Stromal cell of bone marrow (primary cell): ENCODE measurements at places on chromosomes 5 and 9.

- DNase-seq = no peak
Measured at GRCh38 chr5:174688441-174689354, 35.7 kb upstream of the MSX2 start.

GRCh38 chr5:76813982-76814562 is 4.8 kb upstream of the F2RL1 start:
- DNase-seq = peak; percentile 59

GRCh38 chr5:9302218-9302617 is 243.7 kb downstream of the SEMA5A start:
- no peak for DNase-seq

GRCh38 chr5:5285906-5286305 is 136.6 kb upstream of the ICE1 start:
- DNase-seq = no peak

- DNase-seq = no peak
Measured at GRCh38 chr5:73960426-73960825, 334.4 kb downstream of the ARHGEF28 start.

- DNase-seq = no peak
Measured at GRCh38 chr5:22306011-22306410, 547.1 kb downstream of the CDH12 start.

GRCh38 chr9:68595868-68596267 is 55.2 kb upstream of the TMEM252 start:
- no peak for DNase-seq

GRCh38 chr5:76529464-76530344 is 93.5 kb downstream of the F2RL2 start:
- DNase-seq = no peak

DNA sequence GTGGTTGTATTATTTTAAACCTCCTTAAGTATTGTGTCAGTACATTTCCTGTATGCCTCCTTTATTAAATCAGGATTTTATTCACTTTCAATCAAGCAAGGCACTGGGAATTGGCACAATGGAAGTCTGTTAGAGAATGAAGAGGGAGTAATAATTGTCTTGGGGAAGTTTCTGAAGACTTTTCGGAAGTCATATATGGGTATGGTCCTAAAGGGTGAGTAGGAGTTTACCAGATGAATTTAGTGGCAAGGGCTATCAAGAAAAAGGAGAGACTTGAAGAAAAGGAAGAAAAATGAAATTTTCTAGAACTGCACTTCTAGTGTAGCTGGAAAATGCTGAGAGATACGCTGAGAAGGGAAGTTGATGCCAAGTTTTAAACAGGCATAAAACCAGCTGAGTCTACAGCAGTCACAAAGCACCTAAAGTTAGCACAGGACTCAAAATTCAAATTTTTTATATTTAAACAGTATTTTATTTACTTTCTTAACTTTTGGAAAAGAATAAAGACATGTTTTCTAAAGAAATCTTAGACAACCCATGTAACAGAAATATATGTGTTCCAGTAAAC is 184.9 kb downstream of the SMC2 start:
- no peak for DNase-seq

DNA sequence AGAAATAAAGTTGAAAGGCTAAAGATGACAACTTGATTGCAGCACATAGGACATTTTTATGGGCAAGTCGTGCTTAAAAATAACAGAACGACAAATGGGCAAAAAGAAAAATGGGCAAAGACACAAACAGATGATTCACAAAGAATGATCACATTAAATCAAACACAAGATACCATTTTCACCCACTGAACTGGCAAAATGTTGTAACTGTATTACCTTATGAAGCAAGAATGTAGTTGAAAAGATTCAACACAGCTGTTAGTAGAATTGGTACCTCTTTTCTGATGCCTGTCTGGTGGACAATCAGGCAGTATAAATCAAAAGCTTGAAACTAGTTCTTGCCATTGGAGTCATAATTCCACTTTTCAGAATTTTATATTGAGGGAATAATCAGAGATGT is 81.0 kb upstream of the PALM2AKAP2 start:
- DNase-seq = no peak

- DNase-seq = no peak
Measured at GRCh38 chr9:133525677-133526076, 918 bp upstream of the MYMK start.

DNA sequence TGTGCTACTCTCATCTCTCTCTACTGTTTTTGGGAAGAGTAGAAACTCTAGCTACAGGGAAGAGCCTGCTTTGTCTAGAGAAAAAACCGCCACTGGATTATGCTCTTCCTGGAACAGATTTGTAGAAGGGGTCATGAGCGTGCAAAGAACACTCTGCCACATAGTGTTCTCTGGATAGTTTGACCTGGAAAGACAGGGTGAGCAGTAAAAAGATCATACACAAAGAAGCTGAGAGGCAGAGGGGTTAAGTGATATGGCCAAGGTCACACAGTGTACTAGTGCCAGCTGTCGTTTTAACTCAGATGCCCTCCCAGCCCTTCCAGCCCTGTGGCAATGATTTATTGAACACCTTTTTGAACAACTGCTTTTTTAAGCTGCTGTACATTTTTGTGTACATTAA is 182.2 kb downstream of the NNT start:
- no peak for DNase-seq

- peak; percentile 15 for DNase-seq
Measured at GRCh38 chr5:140011297-140011802, 31.7 kb downstream of the NRG2 start.

- DNase-seq = no peak
Measured at GRCh38 chr5:131550606-131551005, 84.4 kb downstream of the RAPGEF6 start.

- no peak for DNase-seq
Measured at GRCh38 chr5:82221020-82221419, 57.1 kb downstream of the RPS23 start.

DNA sequence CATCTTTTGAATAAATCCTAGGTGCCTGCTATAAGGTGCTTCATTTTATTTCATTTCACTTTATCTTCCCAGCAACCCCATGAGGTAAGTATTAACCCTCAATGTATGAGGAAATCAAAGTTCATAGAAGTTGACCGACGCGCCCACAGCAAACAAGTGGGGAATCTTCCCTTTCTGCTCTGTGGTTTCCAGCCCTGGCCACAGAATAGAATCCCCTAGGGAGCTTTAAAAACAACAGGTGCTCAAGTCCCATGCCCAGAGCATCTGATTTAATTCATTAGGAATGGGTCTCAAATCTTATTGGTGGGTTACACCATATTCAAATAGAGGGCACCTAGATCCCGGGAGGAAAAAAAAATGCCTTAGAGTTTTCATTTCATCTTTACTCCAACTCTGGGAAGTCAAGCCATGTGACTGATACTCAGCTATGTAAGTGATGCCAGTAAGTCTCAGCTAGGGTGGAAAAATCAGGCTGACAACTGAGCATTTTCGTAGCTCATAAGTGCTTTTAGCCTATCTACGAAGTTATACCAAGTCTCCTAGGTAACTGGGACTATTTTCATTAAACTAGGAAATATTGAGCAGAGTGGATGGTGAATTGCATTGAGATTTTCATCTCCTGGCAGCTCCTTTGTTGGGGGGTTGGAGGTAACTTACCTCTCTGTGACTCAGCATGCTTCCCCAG is 353.4 kb upstream of the SLC30A5 start:
- no peak for DNase-seq

- DNase-seq = peak; percentile 61
Measured at GRCh38 chr5:122192497-122193496, 63.5 kb downstream of the ZNF474 start.

DNA sequence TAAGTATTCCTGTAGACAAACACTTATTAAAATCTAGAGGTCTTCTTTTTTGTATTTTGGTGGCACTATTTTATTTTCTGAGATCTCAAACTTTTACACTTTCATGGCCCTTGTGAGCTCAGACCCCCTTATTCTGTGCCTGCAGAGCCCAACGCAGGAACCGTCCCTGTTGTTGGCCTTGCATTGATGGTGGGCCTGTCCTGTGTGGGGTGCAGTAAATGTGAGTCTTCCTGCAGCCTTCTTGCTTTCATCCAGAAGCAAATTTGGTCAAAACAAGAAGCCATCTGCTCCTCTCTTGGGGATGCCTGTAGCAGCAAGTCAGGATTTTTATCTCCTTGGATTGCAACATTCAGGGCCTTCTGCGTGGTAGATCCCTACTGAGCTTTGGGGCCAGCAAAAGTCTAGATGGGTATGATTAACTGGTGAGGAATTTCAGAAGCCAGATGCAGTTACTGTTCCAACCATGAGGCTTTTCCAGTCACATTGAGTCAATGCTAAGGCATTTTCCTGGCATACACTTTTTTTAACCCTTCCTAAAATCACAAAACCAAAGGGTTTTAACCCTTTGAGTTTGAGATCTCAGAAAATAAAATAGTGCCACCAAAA is 31.7 kb downstream of the BASP1 start:
- DNase-seq = peak; percentile 94

DNA sequence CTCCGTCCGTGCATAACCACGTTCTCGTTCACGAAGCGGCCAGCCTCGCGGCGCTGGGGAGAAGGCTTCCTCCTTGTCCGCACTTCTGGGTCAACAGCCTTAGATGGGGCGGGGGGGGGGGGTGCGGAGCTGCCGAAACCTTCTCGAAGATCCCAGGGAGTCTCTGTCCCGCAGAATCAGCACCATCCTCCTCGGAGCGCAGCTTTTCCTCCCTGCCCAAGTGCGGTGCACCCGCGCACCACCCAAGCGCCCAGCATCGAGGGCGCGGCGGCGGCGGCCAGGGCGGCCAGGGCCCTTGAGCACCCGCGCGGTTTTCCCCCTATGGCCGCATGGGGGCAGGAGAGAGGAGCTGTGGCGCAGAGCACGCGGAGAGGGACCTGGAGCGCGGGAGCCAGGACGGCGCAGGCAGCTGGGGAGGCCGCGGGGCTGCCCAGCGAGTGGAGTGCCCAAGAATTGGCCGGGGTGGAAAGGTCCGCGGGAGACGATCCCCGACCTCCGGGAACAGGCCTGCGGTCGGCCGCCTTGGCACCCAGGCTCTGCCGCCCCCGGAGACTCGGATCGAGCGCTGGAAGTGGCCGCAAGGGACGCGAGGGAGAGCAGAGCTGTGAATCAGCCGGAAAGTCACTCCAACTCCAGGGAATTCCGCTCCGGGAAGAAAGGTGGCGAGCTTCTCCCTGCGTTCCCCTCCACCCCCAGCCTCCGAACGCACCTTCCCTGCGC is 43.1 kb downstream of the TMEM174 start:
- peak; percentile 55 for DNase-seq

DNA sequence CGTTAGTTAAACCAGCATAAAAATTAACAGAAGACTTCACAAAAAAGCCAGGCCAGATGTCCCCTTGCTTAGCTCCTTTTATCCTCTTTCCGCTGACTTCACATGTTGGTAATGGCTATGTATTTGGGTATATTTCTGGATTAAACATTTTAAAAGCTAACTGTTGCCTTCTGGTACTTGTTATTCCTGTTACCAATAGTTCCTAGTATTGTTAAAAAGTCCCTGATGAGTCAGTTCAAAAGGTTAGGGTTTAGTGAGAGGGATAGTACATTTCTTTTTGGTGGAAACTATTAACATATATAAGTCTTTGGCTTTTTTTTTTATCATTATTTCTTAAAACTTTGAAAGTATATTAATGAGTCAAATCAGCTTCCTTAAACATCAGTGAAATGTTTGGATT is 103.2 kb upstream of the ELL2 start:
- DNase-seq = no peak

GRCh38 chr5:133935667-133935940 is 32.8 kb downstream of the C5orf15 start:
- no peak for DNase-seq

GRCh38 chr9:91098203-91098850 is 263.4 kb downstream of the AUH start:
- no peak for DNase-seq

DNA sequence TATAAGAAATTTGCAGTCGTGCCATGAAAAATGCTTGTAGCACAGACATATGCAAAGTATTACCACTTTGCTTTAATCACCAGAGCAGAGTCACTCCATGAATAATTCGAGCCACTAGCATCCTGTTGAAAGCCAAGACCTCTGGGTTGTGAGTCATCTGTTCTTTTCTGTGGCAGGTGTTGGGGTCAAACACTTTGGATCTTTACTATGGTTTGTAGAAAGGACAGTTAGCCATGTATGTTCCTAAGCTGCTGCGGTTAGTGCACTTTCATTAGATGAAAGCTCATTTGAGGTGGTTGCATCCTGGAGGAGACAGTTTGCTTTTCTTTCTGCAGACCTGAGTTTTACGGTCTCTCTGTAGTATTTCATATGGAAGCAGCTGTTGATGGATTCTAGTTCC is 223.7 kb downstream of the DMRT2 start:
- DNase-seq = no peak

GRCh38 chr5:115962565-115963402 is 509 bp downstream of the LVRN start:
- DNase-seq = no peak

DNA sequence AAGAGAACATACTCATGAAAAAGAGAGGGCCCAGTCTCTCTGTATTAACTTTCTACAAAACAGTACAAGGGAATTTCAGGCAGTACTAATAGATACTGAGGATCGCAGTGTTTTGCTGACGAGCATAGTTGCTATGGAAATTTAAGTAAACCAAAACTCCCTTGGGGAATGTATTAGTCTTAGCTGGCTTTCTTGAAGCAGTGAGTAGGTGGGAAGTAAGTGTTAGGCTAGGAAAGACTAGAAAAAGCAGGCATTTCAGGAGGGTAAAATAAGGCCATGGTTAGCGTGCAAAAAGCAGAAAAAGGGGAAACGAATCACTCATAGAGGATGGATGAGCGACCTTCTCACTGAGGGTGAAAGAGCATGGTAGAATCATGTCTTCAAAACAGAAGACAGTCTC is 84.3 kb upstream of the ACTBL2 start:
- peak; percentile 92 for DNase-seq

DNA sequence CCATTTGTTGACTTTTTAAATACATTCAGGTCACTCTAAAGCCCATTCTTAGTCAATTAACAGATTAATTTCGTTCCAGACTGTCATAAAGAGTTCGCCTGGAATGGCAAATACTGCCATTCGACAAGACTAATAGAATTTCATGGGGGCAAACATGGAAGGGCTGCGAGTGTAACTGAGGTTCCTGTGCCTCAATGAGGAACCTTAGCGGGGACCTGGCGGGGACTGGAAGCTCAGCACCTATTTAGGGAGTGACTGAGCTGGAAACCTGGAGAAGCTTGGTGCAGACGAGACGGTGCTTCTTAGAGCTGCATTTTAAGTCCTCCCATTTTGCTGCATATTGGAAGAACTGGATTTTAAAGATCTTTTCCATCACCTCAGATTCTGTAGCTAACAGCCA is 3.4 kb downstream of the VCAN start:
- DNase-seq = no peak

- no peak for DNase-seq
Measured at GRCh38 chr9:20041697-20042081, 252.9 kb upstream of the SLC24A2 start.

DNA sequence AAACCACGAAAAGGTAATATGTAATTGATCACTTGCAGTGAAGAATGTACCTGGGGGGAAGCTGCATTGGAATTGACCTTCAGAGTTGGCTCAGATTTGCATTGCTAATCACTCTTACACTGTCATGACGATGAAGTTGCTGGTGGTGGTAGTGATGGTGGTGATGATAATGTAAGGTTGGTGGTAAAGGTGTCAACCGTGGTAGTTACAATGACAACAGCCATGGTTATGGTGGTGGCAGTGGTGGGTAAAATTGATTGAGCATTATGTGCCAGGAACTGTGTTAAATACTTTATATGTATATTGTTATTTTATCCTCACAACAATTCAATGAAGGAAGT is 282.4 kb downstream of the NR3C1 start:
- no peak for DNase-seq

- no peak for DNase-seq
Measured at GRCh38 chr5:178474562-178475184, 115.5 kb downstream of the COL23A1 start.
